Stimulated activated CD8-positive, alpha-beta memory T cell treated with anti-CD3 and anti-CD28 coated beads, Interleukin-15, amount 100 ng/mL, for 1 hour (primary cell): ENCODE measurements at places on chromosomes 2 and 18.

DNA sequence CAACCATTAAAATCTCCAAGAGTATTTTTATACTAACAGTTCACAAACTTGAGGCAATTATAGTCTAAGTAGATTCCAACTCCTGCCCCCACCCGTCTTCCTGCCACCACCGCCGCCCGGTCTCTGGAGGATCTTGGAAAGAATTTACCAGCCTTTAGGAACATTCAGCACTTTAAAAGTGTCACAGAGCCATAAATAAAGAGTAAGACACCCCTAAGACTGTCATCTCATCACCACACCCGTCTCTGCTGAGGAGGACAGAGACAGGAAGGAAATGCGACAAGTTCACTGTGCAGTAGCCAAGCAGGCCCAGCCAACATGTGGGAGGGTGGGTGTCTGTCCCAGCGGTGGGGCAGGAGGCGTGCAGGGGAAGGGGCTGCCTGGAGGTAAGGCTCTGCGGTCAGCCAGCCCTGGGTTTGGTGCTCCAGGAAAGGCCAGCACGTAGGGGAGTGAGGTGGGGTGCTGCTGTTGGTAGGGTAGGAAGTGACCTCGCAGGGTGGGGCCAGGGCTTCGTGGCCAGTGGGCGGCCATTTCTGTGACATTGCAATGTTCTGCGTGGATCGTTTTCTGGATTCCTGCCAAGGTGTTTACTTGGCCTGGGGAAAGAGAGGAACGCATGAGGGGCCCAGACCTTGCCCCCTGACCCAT is 111.6 kb downstream of the FAM210A start:
- DNase-seq, result no peak

- no peak for DNase-seq
These were observed 154.6 kb upstream of the ZSWIM2 start for GRCh38 chr2:187003611-187004010.

- DNase-seq, result no peak
These were observed 98.6 kb downstream of the CDH2 start for GRCh38 chr18:28078298-28078697.

GRCh38 chr18:77059294-77059916 is 73.2 kb downstream of the MBP start:
- DNase-seq, result no peak

GRCh38 chr18:33560686-33561370 is 17.2 kb upstream of the ASXL3 start:
- DNase-seq, result no peak

DNA sequence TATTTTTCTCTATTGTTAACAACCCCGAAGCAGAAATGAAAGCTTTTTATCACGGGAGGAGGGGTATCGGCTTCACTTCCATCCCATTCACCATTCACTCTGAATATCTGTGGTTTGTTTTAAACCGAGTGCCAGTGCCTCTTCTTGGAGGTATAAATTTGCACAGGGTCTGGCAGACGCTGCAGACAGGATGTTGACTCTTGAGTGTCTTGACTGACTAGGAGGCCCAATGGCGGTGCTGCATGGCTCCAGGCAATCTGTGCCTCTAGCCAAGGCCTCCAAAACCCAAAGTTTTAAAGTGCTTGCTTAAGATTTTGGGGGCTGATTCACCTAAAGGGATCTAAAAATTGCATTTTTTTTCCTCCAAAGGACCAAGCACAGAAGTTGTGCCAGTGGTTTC is 183.8 kb downstream of the LTBP1 start:
- no peak for DNase-seq

DNA sequence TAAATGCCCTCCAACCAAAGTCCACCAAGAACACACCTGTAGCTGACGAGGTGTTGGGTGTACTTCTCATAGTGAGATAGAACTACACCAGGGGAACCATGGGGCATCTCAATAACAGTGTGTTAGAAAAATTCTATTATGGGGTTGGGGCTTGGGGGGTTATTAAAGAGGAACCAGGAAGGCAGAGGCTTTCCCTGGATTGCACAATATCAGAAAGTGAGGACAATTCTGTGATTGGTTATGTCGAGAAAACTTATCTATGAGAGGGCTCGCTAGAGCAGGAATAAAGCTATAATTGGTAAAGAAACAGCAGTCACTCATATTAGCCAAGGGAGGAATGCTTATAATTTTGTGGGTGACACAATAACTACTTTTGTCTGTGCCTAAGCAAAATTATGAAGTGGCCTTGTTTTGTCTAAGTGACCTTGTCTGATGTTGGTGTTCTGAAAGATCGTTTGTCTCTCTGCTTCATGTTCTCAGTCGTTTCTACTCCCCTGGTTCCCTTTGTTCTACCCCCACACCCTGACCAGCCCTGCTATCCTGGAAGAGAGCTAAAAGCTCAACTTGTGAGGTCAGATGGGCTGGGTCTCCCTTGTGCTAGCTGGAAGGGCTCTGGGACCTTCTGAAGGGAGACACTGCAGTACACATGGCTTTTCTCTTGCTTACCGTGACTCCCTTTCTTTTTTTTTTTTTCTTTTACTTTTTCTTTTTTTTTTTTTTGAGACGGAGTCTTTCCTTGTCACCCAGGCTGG is 21.6 kb upstream of the INO80C start:
- DNase-seq, result no peak

- no peak for DNase-seq
These were observed 63.3 kb downstream of the TGOLN2 start for GRCh38 chr2:85264471-85264870.

DNA sequence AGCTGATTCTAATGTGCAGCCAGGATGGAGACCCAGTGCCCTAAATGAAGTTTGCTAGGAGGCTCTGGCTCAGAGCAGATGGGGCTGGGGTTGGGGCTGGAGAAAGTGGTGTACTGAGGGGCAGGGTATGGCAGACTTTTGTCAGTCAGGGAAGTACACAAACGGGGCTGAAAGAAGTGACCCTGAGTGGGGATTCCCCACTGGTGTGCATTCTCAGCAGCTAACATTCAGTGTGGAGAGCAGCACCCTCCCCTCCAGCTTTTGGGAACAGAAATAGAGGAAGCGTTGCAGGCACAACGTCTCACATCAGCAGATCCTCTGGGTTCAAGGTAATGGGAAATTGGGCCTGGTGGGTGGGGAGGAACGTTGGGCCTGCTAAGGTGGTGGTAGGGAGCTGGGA is 89.1 kb upstream of the GCFC2 start:
- no peak for DNase-seq

DNA sequence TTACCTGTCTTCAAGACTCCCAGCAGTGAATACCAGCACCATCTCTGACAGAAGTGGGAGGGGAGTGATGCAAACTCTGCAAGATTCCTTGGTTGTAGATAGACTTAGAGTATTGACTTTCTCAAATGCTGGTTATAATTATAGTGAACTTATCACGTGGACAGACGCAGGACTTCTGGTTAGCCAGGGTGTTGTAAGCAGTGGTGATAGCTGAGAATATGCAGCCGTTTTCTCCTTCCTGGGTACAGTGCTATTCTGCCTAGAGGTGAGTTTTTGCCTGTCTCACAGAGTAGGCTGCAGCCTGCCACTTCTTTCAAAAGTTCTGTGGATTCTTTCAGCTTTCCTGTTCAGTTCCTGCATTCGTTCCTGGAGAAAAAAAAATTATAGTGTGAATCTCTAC is 733 bp upstream of the CXCR2 start:
- DNase-seq, result no peak

DNA sequence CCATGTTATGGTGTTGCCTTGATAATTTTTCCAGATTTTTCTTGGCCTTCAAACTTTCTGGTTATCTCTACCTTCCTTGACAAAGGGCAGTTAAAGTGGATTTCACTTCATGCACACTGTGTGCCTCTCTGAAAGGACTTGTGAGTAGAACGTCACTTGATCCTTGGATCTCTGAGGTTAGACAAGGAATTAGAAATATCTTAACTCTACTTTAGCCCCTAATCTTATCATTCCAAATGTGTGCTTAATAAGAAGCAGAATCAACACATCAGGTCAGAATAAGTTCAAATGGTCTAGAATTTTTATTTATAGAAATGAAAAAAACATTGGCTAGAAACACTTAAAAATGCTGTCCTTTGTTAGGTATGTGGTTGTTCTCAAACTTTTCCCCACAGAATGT is 205.7 kb downstream of the TPGS2 start:
- DNase-seq, result no peak

GRCh38 chr2:219906114-219907010 is 278.9 kb downstream of the SLC4A3 start:
- DNase-seq, result no peak

- DNase-seq, result no peak
These were observed 300.4 kb downstream of the KCNS3 start for GRCh38 chr2:18178736-18179349.

GRCh38 chr18:360676-361075 is 92.8 kb upstream of the THOC1 start:
- no peak for DNase-seq

DNA sequence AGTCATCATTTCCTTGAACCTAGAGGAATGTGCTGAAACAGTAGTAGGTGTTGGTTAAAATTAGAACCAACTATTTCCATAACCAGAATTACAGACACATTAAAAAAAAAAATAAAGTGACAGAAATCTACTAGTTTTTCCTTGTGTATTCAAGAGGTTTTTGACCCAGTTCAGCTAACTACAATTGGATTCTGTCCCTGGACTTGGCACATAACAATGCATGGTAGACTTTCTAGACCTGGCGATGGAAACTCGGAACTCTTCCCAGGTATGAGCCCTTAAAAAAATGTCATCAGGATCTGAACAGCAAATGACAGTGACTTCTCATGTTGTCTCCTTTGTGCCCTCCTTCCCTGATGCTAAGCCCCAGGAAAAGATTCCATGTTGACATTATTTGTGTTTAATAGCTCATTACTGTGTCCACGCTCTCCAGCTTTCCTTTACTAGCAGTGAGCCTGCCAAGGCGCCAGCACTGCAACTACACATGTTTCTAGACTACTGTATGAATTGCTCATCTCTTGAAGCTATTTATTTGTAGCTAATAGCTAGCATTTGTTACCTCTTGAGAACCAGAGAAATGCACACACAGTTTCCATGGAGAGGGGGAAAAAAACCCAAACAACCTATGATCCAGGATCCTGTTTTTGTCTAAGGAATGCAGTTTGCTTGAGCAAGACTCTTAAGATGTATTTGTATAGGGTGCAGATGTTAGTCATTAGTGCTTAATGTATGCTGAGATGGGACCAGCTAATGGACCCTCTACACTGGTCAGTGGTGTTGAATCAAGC is 148.5 kb downstream of the FMNL2 start:
- DNase-seq, result no peak

DNA sequence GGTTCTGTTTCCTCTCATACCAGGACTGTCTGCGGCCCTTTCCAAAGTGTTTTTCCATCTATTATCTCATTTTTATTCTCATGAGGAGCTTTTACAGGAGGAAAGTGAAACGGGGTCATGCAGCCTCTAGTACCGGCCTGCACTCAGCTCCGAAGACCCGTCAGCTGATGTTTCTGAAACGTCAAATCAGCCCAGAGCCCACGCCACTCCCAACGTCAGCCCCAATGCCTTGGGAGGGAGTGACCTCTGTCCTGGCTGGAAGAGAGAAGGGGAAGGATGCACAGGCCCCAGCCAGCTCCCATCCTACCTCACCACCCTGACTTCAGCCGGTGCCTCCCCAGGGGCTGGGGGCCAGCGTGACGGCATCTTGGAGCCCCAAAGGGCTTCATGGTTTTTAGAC is 58.5 kb downstream of the ADCY3 start:
- DNase-seq, result no peak

- DNase-seq, result no peak
These were observed 461.6 kb downstream of the BCL11A start for GRCh38 chr2:60091894-60092293.

- DNase-seq, result no peak
These were observed 37.8 kb upstream of the RTTN start for GRCh38 chr18:70243131-70243929.

- DNase-seq, result no peak
These were observed 888 bp upstream of the TWSG1 start for GRCh38 chr18:9333441-9334328.

GRCh38 chr2:239355139-239355538 is 45.7 kb downstream of the HDAC4 start:
- DNase-seq, result no peak

GRCh38 chr2:16466133-16466820 is 199.4 kb downstream of the CYRIA start:
- no peak for DNase-seq

GRCh38 chr2:158809816-158810215 is 14.7 kb downstream of the DAPL1 start:
- DNase-seq, result no peak

DNA sequence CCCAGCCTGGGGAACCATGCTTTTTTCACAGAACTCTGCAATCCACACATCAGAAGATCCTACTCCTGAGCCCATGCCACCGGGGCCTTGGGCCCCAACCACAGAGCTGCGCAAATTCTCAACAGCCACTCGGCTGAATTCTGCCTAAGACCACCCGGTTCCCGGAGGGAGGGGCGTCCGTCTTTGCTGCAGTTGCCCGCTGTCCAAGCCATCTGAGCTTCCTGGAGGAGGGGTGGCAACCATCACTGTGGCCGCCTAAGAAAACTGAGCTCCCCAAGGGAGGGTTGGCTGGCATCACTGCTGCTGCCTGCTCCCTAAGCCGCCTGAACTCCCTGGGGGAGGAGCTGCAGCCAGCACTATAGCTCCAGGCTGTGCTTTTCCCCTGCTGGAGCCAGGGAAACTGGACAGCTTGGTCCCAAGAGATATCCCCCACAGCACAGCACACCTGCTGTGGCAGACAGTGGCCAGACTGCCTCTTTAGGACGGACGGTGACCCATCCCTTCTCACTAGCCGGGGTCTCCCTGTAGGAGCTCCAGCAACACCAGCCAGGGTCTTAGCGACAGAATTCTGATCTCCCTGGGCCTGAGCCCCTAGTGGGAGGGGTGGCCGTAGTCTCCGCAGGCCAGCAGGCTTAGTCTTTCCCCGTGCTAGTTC is 1411.6 kb upstream of the CDH2 start:
- DNase-seq, result no peak

DNA sequence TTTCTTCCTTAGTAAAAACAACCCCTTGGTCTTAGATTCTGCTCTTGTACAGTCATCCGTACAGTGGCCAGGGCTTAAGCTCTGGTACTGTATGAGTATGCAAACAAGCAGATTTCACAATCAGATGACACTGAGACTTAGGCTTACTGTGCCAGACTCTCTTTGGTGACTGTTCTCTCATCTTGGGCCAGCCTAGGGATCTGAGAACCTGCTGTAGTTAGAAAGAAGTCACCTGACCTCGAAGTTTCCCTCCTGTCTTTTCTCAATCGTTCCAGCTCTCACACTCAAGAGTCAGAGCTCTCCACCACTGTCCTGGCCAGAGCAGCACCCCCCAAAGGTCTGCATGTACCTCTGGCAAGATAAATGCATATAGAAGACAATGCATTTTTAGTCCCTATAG is 63.2 kb downstream of the ZEB2 start:
- DNase-seq, result no peak

- no peak for DNase-seq
These were observed 36.7 kb downstream of the MAPRE2 start for GRCh38 chr18:35077937-35078336.

- DNase-seq, result no peak
These were observed 70.7 kb downstream of the TANK start for GRCh38 chr2:161230959-161231358.

GRCh38 chr2:145918951-145919350 is 1399.0 kb upstream of the ZEB2 start:
- DNase-seq, result no peak
